ENCODE measurements at places on chromosomes 3 and 15.

GRCh38 chr15:61038910-61039309 lies 190.2 kb downstream of the RORA start:
- no peak for DNase-seq

DNA sequence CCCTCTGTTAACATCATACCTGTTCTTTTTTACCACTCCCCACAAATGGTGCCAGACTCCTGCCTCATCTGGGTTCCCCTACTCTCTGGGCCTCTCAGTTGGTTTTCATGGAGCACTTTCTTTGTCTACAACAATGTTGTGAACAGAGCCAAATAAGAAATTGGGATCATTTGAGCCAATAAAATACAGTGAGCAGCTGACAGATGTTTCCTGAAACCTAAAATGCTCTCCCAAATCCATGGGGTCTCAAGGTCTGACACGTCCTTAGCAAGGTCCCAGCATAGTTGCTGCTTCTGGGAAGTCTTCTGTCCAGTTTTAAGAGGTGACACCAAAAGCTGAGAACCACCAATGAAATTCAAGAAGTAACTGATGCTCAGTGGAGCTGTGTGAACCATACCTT lies 1.7 kb downstream of the NMNAT3 start:
- DNase-seq = no peak

- no peak for DNase-seq
These were observed 924.3 kb upstream of the GBE1 start for GRCh38 chr3:82685761-82686160.

DNA sequence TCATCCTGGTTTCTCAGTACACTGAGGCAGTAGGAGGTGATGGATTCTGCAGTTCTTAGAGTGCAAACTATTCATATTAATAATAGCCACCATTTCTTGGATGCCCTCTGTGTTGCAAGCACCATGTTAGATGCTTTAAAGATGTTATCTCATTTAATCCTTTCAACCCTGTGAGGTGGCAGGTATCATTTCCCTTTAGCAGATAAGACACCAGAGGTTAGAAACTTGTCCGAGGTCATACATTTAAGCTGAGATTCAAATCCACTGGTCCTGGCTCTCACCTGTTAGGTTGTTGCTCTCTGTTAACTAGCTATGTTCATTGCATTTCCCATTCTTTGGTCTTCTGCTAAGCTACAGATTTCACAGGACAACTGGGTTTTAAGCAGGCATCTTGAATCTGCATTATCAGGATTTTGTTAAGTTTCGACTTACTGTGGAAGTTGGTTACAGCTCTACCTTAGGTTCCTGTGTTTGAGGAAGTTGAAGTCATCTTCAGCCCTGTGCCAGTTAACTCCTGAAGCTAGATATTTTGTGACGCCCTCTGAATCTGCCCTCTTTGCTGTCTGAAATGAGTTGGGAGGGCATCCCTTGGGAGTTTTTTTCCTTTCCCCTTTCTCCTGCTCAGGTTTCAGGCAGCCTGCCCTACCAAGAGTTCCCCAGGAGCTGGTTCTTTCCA lies 6.4 kb downstream of the PDE8A start:
- DNase-seq = no peak

DNA sequence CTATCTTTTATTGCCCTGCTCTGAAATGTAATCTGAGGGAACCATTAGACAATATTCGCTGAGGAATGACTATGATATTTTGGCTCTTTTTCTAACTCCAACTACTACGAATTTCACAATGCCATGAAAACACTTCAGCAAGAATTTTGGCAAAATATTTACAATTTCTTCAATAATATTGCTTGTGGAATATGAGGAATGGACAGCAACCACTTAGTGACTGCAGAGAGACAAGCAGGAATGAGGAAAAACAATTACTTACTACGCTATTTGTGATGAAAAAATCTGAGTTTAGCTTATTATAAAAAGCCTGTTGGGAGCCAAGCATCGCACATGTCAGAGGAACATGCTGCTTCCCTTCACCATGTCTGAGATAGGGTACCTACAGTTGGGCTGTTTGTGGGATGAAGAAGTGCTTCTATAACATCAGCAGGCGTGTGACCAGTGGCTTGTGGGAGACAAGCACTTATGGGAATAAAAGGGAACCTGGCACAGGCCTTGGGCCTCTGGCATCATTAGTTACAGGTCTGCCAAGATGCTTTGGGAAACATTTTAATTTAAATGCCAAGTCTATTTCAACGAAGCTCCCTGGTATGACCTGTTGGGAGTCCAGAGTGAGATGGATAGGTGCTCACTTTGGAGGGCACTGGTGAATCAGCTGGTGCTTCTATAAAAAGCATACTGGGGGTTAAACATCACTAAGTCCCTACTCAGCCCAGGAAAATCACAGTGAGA lies 2.7 kb upstream of the PLCL2 start:
- DNase-seq = no peak

DNA sequence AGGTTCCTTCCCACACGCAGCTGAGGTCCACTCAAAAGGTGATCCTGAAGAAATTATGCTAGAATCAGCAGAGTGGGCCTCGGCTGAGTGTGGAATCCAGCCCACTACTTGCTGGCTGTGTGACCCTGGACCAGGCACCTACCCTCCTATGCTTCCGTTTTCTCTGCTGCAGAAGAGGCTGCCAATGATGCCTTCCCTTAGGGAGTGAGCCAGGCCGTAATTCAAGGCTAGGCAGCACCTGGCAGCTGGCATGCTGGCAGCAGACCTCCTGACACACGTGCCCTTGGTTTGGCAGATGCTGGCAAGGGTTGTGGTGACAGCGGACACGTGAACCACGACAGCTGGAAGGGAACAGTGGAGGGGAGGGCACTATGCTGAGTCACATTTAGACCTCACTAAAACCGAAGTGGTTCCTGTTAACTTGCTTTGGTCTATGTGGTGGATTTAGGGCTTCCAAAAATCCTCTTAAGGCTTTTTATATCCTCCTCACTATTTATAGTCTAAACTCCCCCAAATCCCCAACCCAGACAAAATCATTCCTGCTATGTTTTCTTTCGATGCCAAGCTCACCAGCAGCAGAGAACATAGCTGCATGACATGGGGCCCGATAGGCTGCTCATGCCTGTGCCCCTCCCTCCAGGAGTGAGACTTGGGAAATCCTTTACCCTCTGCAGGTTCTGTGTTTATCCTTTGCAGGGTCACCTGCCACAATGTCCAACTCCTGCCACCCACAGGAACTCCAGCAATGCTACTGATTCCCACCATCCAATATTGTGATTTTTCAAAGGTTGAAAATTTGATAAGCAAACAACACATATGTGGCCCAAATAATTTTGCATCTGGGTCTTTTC lies 10.6 kb upstream of the PCSK6 start:
- DNase-seq = no peak

GRCh38 chr15:67611370-67612369 lies 69.2 kb downstream of the MAP2K5 start:
- DNase-seq = no peak

DNA sequence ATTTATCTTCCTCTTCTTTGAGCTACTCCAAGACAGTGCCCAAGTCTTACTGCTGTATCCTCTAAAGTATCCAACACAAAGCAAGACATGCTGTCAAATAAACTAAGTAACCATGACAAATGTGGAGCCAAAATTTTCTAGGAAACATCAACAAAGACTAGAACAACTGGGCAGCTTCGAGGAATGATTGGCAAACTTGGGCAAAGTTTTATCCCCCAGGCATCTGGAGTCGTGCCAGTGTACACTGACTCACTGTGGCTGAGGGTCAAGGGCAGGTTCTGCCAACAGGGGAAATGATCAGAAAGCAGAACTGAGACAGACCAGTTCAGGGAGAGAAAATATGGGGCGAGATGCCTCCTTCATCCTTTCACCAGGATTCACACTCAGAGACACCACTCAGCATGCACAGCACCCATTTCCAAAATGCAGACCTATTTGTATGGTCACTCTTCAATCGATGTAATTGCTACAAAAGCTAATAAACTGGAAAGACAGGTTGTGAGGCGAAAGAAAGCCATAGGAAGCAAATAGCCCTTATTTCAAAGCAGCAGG lies 65.8 kb downstream of the MB21D2 start:
- peak; percentile 62 for DNase-seq

DNA sequence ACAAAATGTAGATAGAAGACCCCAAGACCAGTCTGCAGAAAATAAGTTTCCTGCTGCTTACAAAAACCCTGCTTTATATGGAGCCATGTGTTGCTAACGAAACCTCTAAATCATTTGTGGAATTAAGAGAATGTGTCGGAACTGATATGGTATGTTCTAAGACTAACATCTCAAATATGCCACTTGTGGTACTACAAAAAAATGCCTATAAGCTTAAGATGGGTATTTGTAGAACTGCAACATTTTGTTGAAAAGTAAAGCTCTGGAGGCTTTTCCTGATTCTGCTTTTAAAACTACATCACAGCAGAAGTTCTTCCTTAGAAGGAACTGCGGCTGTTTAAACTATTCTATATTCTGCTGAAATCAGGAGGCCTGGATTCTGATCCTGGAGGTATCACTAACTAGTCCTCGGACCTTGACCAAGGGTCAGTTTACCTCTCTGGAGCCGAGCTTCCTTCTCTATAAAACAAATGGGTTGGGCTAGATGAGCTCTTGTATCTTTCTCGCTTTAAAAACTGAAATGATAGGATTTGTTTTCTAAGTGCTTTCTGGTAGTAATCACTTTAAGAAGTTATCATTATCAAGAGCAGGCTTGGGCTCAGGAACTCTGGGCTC lies 74.9 kb downstream of the RAD18 start:
- DNase-seq = no peak

Data from C1 segment of cervical spinal cord (tissue), 14 donors.